Vagina (tissue), 2 donors: ENCODE measurements at places on chromosomes 6 and 20.

- DNase-seq = no peak
Measured at GRCh38 chr6:85272592-85272991, 177.3 kb upstream of the NT5E start.

- no peak for DNase-seq
Measured at GRCh38 chr6:126535138-126535537, 195.2 kb downstream of the CENPW start.

- DNase-seq = no peak
Measured at GRCh38 chr6:72974276-72974675, 251.0 kb downstream of the KHDC1L start.

GRCh38 chr6:144418959-144419545, 133.9 kb downstream of the UTRN start:
- DNase-seq = no peak

GRCh38 chr6:34791701-34792604, at the start of gene BLTP3A:
BLTP3A (plus strand) TSS chr6:34792083; CDS start chr6:34792251, 168 bp downstream.
- peak; percentile 86 for DNase-seq

GRCh38 chr6:33918175-33918695, 114.4 kb upstream of the MLN start:
- no peak for DNase-seq

GRCh38 chr6:72559067-72559466, 62.8 kb upstream of the KCNQ5 start:
- DNase-seq = no peak
